ENCODE measurements at places on chromosomes 16 and 17.
A peak's percentile ranks its signal among the peaks of the same experiment; 100 is the strongest.

DNA sequence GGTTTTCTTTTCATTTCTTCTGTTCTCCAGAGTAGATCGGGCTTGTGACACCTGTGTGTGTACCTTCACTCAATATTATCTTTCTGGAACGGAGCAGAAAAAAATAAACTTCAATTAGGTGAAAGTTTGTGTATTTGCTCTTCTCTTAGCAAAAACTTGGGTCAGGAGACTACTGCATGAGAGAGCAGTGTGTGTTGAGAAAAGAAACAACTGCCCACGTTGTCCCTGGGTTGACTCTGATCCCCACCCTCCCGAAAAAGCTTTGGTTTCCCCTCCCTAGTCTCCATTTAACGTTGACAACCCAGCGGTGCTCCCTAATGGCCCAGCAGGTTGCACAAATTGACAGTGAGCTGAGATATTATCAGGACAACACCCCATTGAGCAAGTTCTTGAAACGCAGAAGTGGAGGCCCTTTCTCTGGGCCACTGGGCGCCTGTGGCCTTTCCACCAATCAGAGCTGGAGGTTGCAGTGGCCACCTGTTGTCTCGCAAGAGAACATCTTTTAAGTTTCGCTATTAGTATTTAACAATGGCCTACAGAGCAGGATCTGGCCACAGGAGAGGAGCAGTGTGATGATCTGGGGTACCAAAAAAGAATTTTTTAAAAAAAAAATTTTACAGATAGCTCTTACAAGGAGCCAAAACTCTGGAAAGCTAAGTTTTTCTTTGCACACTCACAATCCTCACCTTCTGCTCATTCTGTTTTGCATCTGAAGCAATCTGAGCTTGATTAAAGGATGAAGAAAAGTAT is 1.5 kb upstream of the TOX3 start:
- no peak for DNase-seq

DNA sequence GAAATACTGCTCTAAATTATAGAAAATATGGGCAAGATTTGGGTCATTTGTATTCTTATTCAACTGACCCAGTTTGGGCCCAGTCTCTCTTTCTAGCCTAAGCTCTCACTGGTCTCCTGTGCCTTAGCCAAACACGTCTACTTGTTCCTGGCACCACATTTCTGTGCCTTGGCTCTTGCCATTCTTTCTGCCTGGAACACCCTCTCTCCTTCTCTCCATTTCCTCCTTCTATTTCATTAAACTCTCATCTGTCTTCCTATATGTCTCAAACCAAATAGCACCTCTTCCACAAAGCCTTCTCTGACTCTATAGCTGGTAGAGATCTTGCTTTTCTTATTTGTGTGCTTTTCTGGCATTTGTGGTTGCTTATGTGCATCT is 37.7 kb upstream of the NUFIP2 start:
- DNase-seq, result no peak

GRCh38 chr17:49880291-49881053 is 32.6 kb upstream of the TAC4 start:
- DNase-seq, result peak; percentile 35

GRCh38 chr16:51388516-51388951 is 237.5 kb upstream of the SALL1 start:
- no peak for DNase-seq

DNA sequence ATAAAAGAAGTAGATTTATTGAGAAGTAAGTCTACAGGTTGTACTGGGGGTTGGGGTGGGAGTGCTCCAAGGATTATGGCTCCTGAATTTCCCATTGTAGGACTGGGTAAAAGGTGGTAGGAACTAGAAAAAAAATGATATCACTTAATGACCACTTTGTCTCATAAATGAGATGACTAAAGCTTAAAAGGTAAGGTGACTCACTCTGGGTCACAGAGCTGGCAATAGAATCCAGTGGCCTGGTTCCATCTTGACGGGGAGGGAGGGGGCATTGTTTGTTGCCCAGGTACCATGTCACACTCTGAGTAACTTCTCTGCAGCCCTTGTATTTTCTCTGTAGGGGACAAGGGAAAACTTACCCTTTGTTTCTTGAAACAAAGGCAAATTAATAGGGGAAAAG is 126.1 kb downstream of the PITPNC1 start:
- DNase-seq, result no peak

- no peak for DNase-seq
These were observed 2.4 kb downstream of the FXR2 start for GRCh38 chr17:7612294-7612640.

DNA sequence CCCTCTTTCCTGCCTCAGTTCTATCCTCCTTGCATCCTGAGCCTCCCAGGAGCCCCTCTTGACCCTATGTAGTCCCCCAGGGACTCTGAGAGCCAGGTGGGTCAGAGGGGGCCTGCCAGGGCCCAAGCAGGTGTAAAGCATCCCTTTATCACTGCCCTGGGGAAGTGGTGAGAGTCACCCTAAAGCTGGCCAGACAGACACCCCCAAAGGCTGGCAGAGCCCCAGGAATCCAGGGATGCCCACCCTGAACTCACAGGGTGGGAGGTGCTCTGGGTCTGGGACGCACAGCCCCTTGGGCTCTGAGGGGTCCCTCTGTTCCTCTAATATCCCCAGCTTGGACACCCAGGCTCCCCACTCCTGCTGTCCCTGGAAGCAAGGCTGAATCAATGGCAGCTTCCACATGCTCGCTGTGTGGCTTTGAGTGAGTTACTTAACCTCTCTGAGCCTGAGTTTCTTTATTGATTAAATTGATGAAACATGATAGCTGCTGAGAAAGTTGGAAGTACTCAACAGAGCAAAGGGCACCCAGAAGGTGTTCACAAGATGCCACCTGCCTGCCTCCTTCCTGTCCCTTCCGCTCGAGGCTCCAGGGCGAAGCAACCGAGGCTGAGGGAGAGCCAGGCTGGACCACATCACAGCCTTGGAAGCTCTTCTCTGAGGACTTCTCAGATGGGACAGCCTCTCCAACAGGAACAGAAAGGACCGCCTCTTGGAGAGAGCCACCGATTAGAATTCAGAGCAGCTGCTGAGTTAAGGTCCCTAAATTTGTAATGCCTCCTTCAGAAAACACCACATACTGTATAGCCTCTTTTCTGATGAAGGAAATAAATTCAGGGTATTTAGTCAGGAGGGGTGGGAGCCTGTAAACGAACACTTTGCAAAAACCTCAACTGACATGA is 67.1 kb upstream of the DOC2B start:
- DNase-seq, result no peak

- DNase-seq, result no peak
These were observed 24.8 kb downstream of the CCR7 start for GRCh38 chr17:40540448-40540847.

DNA sequence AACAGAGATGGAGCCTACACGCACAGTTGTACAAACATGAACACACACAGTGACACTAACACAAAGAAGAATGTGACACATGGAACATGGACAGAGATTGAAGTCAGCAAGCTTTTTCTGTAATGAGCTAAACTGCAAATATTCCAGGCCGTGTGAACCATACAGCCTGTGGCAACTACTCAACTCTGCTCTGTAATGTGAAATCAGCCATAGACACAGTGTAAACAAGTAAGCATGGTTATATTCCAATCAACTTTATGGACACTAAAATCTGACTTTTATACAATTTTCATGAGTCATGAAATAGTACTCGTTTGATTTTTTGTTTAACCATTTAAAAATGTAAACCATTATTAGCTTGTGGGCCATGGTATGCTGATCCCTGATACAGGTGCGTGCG is 120.2 kb downstream of the SMG6 start:
- DNase-seq, result no peak

DNA sequence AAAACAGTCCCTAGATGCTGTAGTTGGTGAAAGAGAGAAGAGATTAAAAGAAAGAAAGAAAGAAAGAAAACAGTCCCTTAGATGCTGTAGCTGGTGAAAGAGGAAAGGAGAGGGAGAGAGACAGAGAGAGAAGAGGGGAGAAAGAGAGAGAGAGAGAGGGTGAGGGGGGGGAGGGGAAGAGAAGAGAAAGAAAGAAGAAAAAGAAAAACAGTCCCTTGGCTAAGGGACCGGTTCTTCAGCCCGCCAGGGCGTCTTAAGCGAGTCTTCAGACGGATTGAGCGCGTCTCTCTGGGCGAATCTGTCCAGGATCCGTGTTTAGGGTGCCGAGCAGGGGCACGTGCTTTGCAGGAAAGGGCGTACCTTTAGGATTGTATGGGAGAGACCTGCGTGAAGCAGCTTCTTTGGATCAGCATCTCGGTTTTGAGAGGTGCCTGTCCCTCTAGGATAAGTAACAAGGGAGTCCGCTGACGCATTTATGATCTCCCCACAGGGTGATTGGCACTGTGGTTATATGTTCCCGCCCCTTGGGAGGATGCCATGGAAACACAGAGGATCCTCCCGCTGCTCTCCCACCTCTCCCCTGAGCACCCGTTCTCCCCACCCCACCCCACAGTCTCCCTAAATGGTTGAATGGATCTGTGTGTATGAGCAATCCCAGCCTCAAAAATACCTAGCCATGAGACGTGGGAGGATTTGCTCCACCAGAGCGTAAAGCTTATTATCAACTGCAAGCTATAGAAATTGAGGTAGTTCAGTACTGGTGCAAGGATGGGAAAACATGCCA is 16.7 kb downstream of the GNGT2 start:
- DNase-seq, result peak; percentile 53

DNA sequence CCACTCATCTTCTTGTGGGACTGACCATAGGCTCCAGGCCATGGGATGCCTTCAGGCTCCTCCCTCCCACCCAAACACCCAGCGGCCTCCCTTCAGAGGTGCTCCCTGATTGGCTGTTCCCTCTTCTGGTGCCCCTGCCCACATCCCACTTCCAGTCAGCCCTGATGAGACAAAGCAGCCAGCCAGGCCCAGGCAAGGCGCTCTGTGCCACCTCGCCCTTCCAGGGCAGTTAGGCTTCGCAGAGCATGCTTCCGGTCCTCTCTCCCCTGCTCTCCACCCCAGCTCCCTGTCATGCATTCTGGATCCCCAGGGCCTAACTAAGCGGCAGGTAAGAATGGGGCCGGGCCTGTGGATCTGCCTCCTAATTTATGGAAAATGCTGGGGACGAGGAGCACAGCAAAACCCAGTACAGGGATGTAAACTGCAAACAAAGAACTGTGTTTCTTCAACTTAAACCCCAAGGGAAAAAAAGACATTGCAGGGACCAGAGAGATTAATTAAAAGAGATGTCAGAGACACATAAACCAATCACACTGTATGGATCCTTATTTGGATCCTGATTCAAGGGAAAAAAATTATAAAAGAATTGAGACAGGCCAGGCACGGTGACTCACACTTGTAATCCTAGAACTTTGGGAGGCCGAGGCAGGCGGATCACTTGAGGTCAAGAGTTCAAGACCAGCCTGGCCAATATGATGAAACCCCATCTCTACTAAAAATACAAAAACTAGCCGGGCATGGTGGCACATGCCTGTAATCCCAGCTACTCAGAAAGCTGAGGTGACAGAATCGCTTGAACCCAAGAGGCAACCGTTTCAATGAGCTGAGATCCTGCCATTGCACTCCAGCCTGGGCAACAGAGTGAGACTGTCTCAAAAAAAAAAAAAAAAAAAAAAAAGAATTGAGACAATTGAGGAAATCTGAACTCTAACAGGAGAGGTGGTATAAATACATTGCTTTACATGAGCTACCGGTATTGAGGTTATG is 26.0 kb downstream of the ZDHHC7 start:
- DNase-seq, result peak; percentile 94

DNA sequence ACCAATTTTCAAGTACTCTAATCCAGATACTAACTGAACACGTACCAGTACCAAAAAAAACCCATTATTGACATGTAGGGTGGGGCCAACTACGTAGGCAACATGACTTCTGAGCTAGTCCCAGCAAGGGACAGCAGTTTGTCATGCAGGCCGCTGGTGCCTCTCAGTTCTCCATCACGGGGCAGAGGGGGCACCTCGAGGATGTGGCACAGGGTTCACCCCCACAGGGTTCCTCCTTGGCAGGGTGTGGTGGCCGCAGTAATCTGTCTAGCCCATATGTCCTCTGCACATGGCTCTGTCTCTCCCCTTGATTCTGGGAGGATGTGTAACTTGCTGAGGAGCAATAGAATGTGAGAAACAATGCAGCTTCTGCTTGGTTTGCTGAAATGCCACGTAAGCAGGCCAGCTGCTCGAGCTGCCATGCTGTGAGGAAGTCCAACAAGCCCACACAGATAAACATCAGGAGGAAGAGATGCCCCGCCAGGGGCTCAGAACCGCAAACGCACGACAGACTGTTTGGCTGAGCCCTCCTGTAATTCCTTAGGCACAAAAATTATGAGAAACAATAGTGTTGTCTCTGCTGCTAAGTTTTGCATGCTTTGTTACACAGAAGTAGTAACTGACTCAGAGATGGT is 62.4 kb downstream of the NT5M start:
- DNase-seq, result no peak

DNA sequence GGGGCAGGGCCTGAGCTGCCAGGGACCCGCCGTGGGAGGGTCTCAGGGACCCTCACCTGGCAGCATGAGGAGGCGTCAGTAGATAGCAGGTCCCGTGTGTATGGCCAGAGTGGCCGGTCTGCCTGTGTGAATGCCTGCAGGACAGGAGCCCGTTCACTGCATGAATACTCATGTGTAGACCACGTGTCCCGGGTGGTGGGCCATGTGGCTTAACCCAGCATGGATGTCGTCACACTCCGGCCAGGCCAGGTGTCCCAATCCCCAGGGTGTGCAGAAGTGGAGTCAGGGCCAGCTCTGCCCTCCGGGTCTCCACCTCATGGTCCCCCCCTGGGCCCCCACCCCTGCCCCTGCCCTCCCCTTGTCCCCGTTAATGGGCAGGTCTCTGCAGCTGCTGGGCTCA is 53.7 kb downstream of the BAHCC1 start:
- no peak for DNase-seq

DNA sequence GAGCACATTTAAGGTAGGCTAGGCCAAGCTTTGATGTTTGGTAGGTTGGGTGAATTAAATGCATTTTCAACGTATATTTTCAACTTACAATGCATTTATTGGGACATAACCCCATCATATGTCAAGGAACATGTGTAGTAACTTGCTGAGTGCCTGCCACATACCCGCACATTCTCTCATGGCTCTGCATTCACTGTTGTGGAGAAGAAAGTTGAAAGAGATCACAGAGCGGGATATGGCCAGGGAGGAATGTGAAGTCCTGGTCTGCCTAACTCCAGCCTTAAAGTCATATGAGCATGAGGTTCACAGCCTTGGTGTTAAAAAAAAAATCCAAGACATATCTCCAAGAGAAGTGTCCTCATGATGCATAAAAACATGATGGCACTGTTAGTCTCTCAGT is 79.1 kb downstream of the CFDP1 start:
- DNase-seq, result no peak

DNA sequence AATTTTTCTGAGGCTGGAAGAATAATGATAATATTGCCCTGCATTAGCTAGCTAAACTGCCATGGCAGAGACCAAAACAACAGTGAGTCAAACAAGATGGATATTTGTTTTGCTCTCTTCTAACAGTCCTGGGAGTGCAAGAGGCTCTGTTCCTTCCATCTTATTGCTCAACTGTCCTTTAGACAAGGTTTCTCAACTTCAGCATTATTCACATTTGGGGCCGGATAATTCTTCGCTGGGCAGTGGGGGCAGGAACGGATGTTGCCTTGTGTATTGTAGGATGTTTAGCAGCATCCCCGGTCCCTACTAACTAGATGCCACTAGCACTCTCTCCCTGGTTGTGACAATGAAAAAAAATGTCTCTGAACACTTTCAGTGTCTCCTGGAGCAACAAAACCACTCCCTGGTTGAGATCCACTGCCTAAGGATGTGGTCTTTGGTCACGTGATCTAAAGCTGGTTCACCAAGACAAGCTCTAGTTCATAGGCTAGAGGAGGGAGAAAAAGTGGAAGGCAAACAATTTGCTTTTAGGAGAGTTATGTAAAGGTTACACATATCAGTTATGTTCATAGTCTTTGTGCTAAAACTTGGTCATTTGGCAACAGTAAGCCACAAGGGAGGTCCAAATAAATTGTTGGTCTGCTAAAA is 144.4 kb downstream of the PCTP start:
- DNase-seq, result no peak

- no peak for DNase-seq
These were observed 144.5 kb downstream of the RPTOR start for GRCh38 chr17:80689129-80689619.
